Stimulated activated CD8-positive, alpha-beta memory T cell treated with anti-CD3 and anti-CD28 coated beads, Interleukin-7, amount 100 ng/mL, for 1 hour (primary cell): ENCODE measurements at places on chromosomes 1 and 21.

GRCh38 chr1:25026730-25027450 is 96.8 kb upstream of the RUNX3 start:
- no peak for DNase-seq

DNA sequence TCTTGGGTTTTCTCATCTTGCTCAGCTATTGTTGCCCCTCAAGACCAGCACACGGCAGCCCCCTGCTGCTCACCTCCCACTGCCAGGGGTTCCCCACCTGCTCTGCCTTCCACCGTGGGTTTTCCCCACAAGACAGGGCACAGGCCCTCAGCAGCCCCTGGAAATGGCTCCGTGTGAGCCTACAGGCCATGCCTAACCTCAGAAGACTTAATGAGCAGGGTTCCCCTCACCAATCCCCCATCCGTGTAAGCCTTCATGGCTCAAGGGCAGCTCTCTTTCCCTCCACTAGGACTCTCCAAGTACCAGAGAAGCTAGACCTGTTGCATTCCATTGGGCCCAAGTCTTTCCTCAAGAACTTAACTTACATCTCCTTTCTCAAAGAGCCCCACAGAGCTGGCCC is 18.4 kb upstream of the RCAN3 start:
- DNase-seq, result no peak

GRCh38 chr1:10642403-10643080 is 153.9 kb downstream of the CASZ1 start:
- DNase-seq, result no peak

- DNase-seq, result no peak
These were observed 76.6 kb downstream of the RGL1 start for GRCh38 chr1:183881387-183882131.

- DNase-seq, result no peak
These were observed 958 bp downstream of the NFYC start for GRCh38 chr1:40692429-40692895.

- no peak for DNase-seq
These were observed 48.5 kb upstream of the TTC39A start for GRCh38 chr1:51378871-51379270.

- no peak for DNase-seq
These were observed 53.9 kb upstream of the HSD17B7 start for GRCh38 chr1:162736633-162737067.

DNA sequence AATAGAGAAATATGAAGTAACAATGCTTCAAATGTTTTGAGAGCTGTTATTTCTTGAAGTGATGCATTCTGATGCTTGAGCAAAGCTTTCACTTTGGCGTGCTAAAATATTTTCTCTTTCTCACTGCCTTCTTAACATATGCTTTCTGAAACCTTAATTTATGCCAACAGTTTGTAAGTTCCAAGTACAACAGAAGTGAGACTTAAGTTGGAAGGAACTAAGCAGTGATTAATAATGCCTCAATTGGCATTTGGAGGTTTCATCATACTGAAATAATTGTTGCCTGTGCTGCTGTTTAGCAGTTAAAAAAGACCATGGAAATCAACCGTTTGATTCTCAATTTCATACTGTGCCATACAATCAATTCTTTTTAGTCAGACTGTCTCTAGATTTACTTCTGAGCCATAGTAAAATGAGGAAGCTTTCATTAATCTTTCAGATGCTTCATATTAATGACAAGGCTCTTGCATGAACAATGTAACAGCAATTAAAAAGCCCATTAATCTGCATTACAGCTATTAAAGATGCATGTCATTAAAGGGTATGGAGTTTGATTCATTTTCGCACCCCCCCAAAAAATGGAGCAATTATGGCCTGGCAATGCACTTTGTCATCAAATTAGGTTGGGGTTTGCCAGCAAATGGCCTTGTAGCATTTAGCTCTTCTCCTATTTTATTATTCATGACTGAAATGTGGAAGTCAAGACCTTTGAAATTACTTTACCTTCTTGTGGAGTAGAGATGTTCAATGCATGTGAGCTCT is 375.3 kb downstream of the USH2A start:
- no peak for DNase-seq

- DNase-seq, result no peak
These were observed 9.4 kb upstream of the FAM76A start for GRCh38 chr1:27716262-27716895.

GRCh38 chr1:96072021-96072420 is 649.6 kb upstream of the PTBP2 start:
- no peak for DNase-seq

- no peak for DNase-seq
These were observed 801 bp downstream of the EPRS1 start for GRCh38 chr1:220045356-220046051.

- no peak for DNase-seq
These were observed 268.4 kb upstream of the NRIP1 start for GRCh38 chr21:15333136-15333710.

GRCh38 chr1:76006234-76006633 is 68.3 kb upstream of the ST6GALNAC3 start:
- no peak for DNase-seq

- DNase-seq, result no peak
These were observed 37.8 kb upstream of the PRELP start for GRCh38 chr1:203437696-203438315.

DNA sequence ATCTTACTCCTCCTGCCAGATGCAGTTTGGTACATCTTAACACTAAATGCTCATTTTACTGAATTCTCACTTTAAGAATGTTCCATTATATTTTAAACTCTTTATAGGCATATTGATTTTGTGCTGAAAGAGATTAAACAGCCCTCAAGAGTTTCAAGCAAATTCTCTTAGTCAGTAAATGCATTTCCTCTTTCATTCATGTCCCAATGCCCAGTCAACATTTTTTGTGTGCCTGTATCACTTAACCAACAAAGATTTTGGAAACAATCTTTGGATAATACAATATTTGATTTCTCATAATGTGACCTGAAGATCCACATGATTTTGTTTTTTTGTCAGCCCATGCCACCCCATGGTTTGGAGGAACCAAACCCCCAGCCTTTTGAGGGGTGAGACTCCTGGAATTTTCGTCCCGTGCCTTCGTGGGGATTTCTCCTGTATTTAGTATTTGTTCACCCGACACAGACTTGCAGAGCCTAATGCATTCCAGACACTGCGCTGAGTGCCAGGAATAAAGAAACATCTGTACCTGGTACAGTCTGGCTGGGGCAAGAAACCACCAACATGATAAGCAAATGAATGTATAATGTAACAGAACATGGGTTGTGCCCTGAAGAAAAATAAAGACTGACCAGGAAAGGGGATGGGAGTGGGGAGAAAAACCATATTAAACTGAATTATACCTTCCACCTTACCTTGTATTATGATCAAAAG is 47.1 kb upstream of the ETS2 start:
- DNase-seq, result no peak

DNA sequence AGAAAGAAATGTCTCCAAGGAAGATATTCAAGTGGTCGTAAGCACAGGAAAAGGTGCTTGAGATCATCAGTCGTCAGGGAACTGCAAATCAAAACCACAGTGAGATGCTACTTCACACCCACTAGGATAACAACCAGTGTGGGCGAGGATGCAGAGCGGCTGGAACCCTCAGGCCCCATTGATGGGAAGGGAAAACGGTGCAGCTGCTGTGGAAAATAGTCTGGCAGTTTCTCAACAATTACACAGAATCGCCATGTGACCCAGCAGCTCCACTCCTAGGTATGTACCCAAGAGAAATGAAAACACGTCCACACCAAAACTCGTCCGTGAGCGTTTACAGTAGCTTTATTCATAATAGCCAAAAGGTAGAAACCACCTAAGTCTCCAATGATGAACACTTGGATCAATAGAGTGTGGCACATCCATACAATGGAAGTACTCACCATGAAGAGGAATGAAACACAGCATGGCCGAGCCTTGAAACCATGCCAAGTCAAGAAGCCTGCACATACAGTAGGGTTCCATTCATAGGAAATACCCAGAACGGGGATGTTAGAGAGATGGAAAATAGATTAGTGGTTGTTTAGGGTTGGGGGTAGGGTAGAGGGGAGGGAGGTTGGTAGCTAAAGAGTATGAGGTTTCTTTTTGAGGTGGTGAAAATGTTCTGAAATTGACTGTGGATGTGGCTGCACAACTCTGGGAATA is 6.1 kb downstream of the DFFB start:
- no peak for DNase-seq

GRCh38 chr1:176241385-176242015 is 34.4 kb upstream of the COP1 start:
- DNase-seq, result no peak

DNA sequence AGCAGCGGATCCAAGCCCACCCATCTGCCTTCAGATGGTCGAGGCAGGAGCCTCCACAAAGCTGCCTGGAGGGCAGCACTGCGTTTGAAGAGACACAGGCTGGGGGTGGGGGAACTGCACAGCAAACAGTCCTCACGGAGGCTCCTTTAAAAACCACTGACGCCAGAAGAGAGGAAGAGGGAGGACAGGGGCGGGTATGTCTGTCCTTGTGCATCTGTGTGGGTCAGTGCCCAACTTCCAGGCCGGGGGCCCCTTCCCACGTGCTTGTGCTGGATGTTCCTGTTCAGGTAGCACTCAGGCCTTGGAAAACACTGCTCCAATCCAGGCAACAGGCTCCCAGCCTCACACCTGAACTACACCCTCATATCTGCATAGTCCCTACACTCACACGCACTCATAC is 7.7 kb downstream of the AHDC1 start:
- no peak for DNase-seq
